ENCODE measurements at places on chromosomes 6 and 20. TPM values are rescaled to one million over a fixed set of nuclear protein-coding genes. Genes with fewer than 3 reads are reported as not detected.

Gene PANK2
- polyA plus RNA-seq = 65.7 TPM

Gene KCNK15
- polyA plus RNA-seq = 0.03 TPM

Gene BNIP5
- polyA plus RNA-seq = not detected

Gene PEX3
- polyA plus RNA-seq = 1.1 TPM

Gene MCHR2
- polyA plus RNA-seq = not detected

Gene SLC35D3
- polyA plus RNA-seq = not detected

Gene DSE
- 36.5 TPM for polyA plus RNA-seq

Gene GFOD1
- 8.7 TPM for polyA plus RNA-seq

Gene ACOT8
- polyA plus RNA-seq = 52.4 TPM

Gene EPB41L1
- polyA plus RNA-seq = not detected

Gene BEND3
- 0.52 TPM for polyA plus RNA-seq

Gene PI3
- not detected for polyA plus RNA-seq

Gene CYP24A1
- not detected for polyA plus RNA-seq

Gene WDR27
- 12.8 TPM for polyA plus RNA-seq

Gene LAMA2
- polyA plus RNA-seq = not detected

Gene B3GAT2
- polyA plus RNA-seq = not detected

Gene FOXQ1
- 0.04 TPM for polyA plus RNA-seq

Gene VSTM2L
- polyA plus RNA-seq = not detected

Gene ISM1
- polyA plus RNA-seq = not detected

Gene XKR7
- polyA plus RNA-seq = 0.02 TPM

Gene AKAP7
- polyA plus RNA-seq = 1.0 TPM

Gene NR2E1
- polyA plus RNA-seq = not detected

Gene TBXT
- polyA plus RNA-seq = not detected

Gene BCAS4
- polyA plus RNA-seq = 0.16 TPM

Gene MAFB
- polyA plus RNA-seq = 134 TPM

Gene SEL1L2
- not detected for polyA plus RNA-seq

Gene GSTA3
- polyA plus RNA-seq = not detected

Gene SCUBE3
- not detected for polyA plus RNA-seq

Gene BPIFB4
- not detected for polyA plus RNA-seq

Gene CTNNBL1
- polyA plus RNA-seq = 83.2 TPM

Gene TRIM38
- polyA plus RNA-seq = 23.2 TPM

Gene RIOK1
- 8.8 TPM for polyA plus RNA-seq

Gene EIF6
- polyA plus RNA-seq = 222 TPM

Gene PRDM1
- 3.6 TPM for polyA plus RNA-seq

Gene WFDC12
- not detected for polyA plus RNA-seq

Gene LY6G6F
- not detected for polyA plus RNA-seq

Gene TBX18
- polyA plus RNA-seq = not detected

Gene IL17A
- polyA plus RNA-seq = not detected

Gene PPIL4
- polyA plus RNA-seq = 4.4 TPM

Gene HLA-DMA
- polyA plus RNA-seq = 434 TPM

Gene CRISP3
- polyA plus RNA-seq = not detected

Gene NPBWR2
- polyA plus RNA-seq = not detected

Gene FIG4
- 27.2 TPM for polyA plus RNA-seq

Gene POM121L2
- not detected for polyA plus RNA-seq

Gene KCNK5
- 0.04 TPM for polyA plus RNA-seq

Gene FBXL4
- polyA plus RNA-seq = 10.9 TPM

Gene COL20A1
- not detected for polyA plus RNA-seq

Gene SIRPB2
- polyA plus RNA-seq = 92.8 TPM

Gene IER3
- 168 TPM for polyA plus RNA-seq

Gene MTCH1
- 118 TPM for polyA plus RNA-seq

Gene DEFB124
- not detected for polyA plus RNA-seq

Gene ERVFRD-1
- not detected for polyA plus RNA-seq

Gene NUP153
- polyA plus RNA-seq = 13.8 TPM

Gene HNF4A
- not detected for polyA plus RNA-seq

Gene HRH3
- not detected for polyA plus RNA-seq

Gene TMEM74B
- polyA plus RNA-seq = not detected

Gene FBXO30
- polyA plus RNA-seq = 1.1 TPM

Gene SIRPD
- 3.7 TPM for polyA plus RNA-seq

Measured in CD14-positive monocyte (primary cell).